Stimulated activated CD4-positive, alpha-beta T cell treated with anti-CD3 and anti-CD28 coated beads, Interleukin-4, amount 100 ng/mL, for 24 hours (primary cell): ENCODE measurements at places on chromosomes 1 and 21.

DNA sequence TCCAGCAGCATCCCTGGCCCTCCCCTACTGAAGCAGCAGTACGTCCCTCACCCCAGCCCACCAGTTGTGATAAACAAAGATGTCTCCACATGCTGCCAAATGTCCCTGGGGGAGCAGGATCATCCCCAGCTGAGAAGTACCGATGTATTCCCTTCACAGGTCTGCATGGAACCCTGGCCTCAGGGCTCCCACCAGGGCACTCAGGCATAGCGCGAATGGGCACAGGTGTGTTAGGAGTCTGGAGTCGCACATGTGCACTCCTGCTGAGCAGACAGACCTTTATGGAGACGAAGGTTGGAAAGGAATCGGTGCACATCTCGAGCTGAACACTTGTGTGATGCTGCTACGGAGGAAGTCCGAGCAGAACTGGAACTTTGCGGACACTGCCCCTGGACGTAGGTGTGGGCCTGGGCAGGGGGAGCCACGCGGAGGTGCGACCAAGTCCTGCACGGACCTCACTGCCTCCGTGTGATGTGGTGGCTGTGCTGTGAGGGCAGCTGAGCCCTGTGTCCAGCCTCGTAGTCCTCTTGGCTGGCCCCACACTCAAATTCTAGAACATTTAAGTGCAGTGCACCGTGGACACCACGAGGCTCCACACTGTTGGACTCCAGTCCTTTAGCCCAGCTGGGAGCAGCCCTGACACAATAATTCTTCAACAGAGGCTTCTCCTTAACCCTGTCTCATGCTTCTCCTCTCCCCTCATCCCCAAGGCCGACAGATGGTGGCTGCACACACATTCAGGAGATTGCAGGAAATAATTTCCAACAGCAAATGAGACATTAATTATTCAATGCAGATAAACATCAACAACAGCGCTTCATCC, 43.4 kb downstream of the RSPH1 start:
- DNase-seq = no peak

GRCh38 chr1:219626865-219627264, 14.0 kb upstream of the ZC3H11B start:
- no peak for DNase-seq

- no peak for DNase-seq
Observed at GRCh38 chr1:101511202-101511891, 274.5 kb downstream of the S1PR1 start.

DNA sequence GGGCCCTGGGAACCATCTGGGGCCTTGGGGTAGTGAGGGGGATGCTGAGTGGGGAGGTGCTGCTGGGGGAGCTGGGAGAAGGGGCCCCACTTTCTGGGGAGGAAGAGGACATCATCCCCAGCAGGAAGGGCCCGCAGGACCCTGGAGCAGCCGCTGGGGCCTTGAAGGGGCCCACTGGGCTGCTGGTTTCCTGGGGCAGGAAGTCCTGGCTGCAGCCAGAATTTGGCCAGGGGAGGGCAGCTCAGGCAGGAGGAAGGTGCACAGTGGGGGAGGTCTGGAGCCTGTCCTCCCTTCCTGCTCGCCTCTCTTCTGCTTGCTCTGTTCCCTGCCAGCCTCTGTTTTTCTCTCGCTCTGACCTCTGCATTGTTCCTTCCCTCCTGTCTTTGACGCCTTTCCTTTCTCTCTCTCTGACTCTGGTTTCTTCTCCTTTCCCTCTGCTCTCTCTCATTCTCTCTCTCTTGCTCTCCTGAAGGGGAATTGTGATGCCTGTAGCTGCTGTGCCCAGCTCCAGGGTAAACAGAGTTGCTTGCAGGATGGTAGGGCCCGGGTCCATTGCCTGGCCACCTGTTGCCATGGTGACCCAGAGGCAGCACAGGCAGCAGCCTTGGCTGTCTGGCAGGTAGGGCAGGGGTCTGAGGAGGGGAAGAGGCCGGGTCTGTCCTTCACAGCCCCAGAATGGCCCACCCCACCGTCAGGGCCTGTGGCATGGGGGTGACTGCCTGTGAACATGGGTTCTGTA, 23.9 kb downstream of the ACOT11 start:
- DNase-seq = no peak

DNA sequence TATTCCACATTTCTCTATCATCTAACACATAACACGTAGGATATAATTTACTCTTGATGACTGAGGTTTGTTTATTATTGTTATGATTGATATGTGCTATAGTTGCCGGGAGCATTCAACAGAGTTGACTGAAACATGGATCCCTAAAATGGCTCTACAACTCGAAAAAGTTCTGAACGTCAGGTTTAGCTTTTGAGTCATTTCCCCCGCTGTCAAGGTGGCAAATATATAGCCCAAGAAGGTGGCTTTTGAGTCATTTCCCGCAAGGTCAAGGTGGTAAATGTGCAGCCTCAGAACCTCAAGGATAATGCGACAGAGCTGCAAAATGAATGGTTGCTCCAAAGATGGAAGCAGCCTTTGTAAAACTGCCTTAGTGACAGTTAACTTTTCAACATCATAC, 104.0 kb downstream of the NIBAN1 start:
- peak; percentile 29 for DNase-seq

DNA sequence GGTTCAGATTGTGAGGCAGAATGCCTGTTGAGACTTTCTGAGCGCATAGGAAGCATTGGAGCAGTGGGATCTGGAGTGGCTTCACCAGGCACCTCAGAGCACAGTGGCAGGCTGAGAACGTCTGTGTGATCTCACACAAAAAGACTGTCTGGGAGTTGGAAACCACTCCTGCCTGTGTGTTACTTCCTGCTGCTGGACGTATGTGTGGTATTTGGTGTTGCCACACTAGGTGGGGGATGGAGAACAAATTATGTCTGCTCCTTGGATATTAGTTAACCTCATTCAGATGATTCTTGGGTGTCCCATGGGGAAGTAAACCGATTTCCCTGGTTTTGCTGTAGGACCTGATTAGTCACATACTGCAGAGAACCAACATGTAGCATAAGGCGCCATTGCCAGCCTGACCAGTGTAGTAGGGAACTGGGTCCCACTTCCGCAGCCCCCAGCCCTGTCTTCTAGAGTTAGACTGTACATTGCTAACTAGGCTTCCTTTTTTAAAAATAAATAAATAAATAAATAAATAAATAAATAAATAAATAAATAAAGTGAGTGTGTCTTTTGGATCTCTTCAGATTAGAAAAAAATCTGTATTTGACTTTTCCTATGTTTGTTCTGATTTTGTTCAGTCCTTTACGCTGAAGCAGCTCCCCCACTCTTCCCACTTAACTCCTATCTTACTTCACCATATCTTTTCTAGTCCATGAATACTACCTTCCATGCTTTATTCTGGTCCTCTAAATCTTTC, 26.9 kb downstream of the UCK2 start:
- DNase-seq = no peak

GRCh38 chr1:8169364-8170058, 143.4 kb upstream of the ERRFI1 start:
- peak; percentile 50 for DNase-seq

DNA sequence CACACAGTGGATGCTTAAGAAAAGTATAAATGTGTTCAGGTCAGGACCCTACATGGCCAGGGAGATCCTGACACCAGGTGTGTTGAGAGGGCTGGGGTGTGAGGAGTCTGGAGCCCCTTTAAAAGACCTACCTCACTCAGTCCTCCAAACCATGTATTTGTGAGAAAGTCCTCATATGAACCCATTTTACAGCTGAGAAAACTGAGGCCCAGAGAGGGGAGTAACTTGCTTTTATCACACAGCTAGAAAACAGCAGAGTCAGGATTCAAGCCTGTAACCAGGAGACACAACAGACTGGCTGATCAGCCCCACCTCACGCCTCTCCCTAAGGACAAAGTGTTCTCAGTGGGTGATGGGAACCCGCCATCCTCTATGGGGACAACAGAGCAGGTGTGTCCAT, 706.7 kb downstream of the PTPRU start:
- no peak for DNase-seq

DNA sequence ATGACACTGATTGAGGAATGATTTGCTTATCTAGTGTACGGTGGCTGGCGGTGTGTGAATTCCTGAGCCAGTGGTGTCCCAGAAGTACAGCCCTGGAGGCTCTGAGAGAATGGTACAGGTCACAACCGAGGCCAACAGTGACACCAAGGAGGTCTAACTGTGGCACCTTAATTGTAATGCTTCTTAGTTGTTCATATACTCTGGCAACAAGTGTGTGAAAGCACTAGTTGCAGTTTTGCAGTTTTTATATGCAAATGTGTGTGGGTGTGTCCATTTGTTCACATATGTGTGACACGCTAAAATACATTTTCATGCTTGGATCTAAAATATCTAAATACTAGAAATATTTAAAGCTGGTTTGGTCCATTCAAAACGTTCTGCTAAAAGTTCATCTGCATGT, 185.3 kb upstream of the FMN2 start:
- no peak for DNase-seq
